ENCODE measurements at places on chromosomes 3 and 15.

DNA sequence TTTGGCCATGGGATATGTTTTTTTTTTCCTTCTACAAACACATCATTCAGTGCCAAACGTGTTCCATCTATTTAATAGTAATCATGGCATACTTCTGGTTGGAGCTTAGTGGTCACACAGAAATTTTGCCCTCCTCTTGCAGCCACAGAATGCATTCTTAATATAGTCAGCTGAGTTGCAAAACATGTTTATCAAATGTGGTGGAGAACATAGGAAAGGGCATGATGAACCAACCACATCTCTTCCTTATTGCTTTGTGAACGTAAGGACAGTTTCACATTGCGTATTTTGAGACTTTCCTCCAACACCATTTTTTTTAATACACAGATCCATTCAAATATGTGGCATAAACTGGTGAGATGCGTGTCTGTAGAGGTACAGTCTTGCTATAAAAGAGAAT, 106.8 kb downstream of the BBX start:
- no peak for DNase-seq

- DNase-seq: no peak
Measured at GRCh38 chr15:59306520-59307164, 66.0 kb downstream of the MYO1E start.

- no peak for DNase-seq
Measured at GRCh38 chr3:110869736-110870135, 201.9 kb upstream of the NECTIN3 start.

DNA sequence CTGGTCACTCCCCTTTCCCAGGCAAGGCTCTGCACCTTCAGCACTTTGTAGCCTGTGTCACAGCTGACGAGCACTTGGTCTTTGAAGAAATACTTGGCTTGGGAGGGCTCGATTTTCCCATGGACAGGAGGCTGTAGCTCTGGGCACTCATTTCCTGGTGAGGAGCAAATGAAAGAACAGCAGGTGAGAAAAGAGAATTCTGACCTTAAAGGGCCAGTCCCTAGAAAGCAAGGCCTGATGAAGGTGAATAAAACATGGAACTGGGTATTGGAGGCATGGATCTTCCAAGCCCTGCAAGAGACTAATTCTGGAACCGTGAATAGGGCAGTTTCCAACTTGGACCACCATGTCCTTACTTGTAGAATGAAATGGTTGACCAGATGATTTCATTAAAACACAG, 39.9 kb downstream of the MASP1 start:
- no peak for DNase-seq

DNA sequence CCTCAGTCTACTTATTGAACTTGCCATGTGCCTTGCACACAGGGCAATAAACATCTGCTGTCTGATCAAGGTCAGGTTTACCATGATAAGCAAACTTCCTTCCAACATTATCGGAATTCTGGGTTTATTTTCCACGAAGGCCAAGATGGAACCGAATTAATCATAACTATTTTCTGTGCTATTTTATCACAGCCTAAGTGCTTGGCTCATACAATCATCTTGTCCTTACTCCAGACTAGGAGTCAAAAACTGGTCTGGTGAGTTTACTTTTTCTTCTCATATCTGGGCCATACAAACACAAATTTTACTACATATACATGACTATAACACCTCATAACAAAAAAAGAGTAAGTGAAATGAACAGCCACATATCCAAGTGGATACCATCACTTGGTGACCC, 2.3 kb downstream of the FBN1 start:
- DNase-seq: no peak
